ENCODE measurements at places on chromosomes 1 and 21. TPM values are rescaled to one million over a fixed set of nuclear protein-coding genes. Genes with fewer than 3 reads are reported as not detected.
A peak's percentile ranks its signal among the peaks of the same experiment; 100 is the strongest.

The CFAP141 gene
- not detected for total RNA-seq

DNA sequence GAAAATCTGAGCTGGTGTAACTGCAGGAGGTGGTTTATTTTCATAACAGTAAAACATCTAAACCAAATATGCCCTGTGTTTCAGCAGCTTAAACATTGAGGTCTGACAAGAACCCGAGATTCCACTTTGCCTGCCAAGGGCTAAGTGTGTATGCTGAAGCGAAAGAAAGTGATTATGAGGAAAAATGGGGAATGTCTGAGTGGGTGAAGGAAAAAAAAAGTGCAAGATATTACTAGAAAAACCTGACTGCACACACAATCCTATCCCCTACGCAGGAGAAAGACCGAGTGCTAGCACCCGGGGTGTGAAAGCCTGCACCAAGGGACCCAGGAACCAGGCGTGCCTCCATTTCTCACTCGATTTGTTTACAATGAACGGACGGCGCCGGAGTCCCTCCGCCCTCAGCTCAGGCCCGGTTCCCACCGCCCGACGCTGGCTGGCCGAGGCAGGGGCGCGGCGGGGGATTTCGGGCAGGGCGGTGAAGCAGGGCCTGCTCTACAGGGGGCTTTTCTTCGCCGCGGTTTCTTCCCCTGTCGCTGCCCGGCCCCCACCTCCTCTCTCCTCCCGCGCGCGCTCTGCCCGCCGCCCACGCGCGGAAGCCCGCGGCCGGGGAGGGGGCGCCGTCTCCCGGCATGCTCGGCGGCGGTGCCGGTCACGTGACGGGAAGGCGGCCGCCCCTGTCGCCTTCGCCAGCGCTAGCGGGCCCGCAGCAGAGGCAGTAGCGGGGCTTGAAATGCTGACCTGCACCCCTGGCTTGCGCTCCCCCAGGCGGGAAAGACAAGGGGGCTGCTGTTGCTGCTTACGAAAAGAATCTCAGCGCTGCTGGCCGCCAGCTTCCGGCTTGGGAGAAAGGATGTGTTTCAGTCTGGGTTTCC, 35.9 kb downstream of the ITPKB start:
- DNase-seq = peak; percentile 81

GRCh38 chr1:33957854-33958253, 94.0 kb downstream of the HMGB4 start:
- DNase-seq = no peak

- no peak for DNase-seq
Observed at GRCh38 chr1:228742281-228742860, 7.1 kb downstream of the RHOU start.

- peak; percentile 94 for DNase-seq
Observed at GRCh38 chr1:39671433-39671792, 494 bp downstream of the NT5C1A start.

- DNase-seq = no peak
Observed at GRCh38 chr21:27026501-27026900, 59.6 kb upstream of the ADAMTS5 start.

The GRIK1 gene
- not detected for total RNA-seq

- DNase-seq = no peak
Observed at GRCh38 chr21:36260030-36260787, 59.8 kb upstream of the MORC3 start.

- no peak for DNase-seq
Observed at GRCh38 chr1:208059409-208060001, 148.6 kb upstream of the CD34 start.

The VANGL2 gene
- total RNA-seq = 0.74 TPM

- DNase-seq = no peak
Observed at GRCh38 chr1:114195819-114196218, 42.1 kb upstream of the SYT6 start.

The FNDC10 gene
- not detected for total RNA-seq

GRCh38 chr1:85550784-85551516, 29.6 kb upstream of the CCN1 start:
- DNase-seq = no peak

GRCh38 chr1:228956864-228957263, 221.6 kb downstream of the RHOU start:
- DNase-seq = no peak

- DNase-seq = no peak
Observed at GRCh38 chr1:229643996-229644745, 18.1 kb downstream of the URB2 start.

DNA sequence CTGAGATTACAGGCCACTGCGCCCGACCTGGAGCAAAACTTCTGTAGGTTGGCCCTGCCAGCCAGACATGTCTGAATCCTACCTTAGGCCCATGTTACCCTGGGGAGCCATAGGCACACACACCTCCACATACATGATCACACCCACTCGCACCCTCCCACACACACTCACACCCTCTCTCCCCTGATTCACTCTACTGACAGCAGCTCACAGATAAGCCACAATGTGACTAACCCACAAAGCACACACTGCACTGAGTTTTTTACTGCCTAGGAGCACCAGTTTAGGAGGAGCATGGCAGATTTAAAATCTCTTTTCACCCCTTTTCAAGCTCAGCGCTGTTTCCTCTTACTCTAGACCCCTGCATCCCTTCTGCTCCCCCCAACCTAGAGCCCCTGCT, 41.7 kb downstream of the SLC30A1 start:
- no peak for DNase-seq

DNA sequence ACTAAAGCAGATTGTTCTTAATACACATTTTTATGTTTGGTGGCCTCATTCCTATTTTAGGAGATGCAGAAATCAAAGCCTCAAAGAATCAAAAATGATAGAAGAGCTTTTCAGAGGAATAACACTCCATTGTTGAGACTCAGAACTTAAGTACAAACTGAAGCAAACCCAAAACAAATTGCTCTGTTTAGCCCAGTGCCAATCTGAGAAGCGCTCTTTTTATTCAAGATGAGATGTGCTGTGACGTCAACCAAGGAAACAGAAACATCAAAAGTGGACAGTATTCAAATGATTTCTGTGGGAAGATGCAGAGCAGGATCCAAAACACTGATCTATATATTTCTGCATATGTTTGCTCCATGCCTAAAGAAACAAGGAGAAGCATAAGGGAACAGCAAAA, 18.0 kb downstream of the COLGALT2 start:
- DNase-seq = no peak

The VTCN1 gene
- total RNA-seq = not detected

- DNase-seq = no peak
Observed at GRCh38 chr1:160080381-160081100, 797 bp upstream of the KCNJ9 start.

- no peak for DNase-seq
Observed at GRCh38 chr1:50135716-50136115, 27.0 kb downstream of the ELAVL4 start.

The DPH2 gene
- total RNA-seq = 37.8 TPM

DNA sequence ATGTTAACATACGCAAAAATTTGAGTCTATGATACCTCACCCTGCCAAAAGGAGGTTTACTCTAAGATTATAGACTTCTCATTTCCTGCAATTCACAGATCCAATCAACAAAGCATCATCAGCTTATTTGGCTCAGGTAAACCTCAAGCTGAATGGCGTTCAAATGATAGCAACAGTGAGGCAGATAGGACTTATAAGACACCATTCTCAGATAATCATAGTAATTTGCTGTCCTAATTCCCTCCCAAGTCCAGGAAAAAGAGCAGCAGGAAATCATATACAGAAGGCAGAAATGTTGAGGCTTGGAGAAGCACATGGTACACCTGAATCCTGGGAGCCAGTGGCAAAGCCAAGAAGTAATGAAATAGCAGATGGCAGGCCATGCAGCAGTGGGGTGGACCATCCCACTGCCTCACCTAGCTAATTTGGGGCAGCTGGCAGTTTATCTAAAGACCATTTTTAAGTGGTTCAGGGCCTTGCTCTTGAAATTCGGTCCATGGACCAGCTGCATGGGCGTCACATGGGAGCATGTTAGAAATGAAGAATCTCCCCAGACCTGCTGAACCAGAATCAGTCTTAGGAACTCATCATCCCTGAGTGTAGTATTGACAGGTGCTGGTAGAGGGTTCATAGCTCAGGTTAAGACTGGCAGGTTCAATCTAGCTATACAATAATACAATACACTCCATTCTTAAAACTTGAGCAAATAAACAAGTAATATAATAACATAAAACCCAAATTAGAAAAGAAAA, 57.7 kb downstream of the ASTN1 start:
- DNase-seq = no peak

Measured in psoas muscle (tissue), 8 donors.